ENCODE measurements at places on chromosomes 6 and 20.

GRCh38 chr20:6611911-6612605 lies 155.4 kb upstream of the BMP2 start:
- no peak for DNase-seq

DNA sequence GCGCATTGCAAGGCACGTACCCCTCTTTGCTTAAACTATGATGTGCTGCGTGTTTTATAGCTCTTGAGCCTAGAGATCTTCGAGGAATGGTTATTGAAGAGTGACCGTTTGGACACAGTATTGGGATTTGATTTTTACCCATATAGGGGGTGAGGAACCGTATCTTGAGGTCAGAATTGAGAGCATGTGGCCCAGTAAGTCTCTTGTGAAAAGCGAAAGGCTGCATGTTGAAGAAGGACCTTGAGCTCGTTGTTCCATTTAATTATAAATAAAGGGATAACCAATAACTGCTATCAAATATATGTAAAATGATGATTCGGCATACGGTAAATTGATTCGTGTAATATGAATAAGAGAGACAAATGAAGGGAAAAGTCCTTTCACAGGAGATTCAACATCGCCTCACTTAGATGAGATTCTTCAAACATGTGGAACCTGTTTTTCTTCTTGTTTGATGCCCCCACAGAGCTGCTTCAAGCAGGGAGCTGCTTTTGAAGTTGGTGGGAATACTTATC lies 66.6 kb downstream of the AKAP12 start:
- DNase-seq = no peak

- no peak for DNase-seq
Observed at GRCh38 chr20:10557685-10558084, 116.1 kb downstream of the JAG1 start.

DNA sequence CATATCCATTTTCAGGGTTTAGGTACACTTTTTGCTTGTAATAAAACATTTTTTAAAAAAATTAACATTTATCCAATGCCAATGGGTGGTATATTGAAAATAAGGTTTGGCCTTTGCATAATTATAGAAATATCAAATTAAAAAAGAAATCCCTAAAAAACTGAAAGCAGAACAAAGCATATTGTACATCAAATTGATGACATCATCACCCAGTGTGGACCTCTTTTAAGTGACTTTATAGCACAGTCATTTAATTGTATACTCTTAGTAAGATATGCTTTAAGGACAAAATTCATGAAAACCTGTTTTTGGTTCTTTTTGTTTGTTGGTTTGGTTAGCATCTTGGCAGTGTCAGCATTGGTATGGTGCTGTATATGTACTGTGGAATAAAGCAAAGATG lies 1.4 kb upstream of the EEF1E1 start:
- DNase-seq = no peak

DNA sequence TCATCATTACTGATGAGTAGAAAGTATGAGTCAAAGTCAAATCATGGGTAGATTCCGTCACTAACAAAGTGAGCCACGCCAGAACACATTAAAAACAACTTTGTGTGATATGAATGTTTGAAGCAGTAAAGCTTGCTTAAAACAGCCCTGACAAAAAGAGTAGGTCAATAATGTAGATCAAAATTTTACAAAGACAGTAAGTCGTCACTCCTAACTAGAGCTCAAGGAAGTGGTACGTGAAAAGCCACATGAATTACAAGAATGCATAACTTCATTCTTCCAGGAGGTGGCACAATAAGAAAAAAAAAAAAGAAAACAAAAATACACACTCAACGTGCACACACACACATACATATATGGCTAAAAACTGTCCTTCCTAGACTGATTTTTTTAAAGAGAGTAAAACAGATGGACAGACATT lies 69.9 kb downstream of the HACE1 start:
- no peak for DNase-seq

DNA sequence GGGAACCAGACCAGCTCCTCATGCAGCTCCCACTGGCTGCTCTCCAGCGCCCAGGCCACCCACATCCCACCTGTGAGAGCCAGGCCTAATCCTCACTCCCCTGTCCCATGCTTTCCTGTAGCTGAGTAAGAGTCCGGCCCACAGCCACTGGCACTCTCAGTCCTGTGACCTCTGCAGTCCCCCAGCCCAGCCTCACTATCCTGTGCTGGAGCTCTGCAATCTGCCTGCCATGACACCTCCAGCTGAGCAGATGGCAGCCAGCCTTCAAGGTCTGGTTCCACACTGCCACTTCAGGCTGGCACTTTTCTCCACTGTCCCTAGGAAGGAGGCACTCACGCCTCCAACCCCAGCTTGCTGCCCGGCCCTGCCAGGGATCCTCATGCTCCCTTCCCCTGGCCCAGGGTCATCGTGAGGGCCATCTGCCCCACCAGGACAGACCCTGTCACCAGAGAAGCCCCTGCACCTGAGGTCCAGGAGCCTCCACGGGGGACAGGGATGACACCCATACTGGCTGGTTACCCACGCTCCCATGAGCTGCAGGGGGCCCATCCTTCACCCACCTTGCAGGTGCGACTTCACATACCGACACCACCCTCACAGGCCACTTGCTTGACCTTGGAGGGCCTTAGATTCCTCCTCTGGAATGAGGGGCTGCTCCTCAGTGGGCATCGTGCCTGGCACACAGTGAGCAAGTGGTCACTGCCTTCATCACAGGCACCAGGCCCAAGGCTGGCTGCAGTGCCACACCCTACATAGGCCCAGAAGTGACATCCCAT lies 100.1 kb downstream of the ASXL1 start:
- no peak for DNase-seq

GRCh38 chr6:135655055-135655454 lies 157.5 kb upstream of the AHI1 start:
- DNase-seq = no peak

DNA sequence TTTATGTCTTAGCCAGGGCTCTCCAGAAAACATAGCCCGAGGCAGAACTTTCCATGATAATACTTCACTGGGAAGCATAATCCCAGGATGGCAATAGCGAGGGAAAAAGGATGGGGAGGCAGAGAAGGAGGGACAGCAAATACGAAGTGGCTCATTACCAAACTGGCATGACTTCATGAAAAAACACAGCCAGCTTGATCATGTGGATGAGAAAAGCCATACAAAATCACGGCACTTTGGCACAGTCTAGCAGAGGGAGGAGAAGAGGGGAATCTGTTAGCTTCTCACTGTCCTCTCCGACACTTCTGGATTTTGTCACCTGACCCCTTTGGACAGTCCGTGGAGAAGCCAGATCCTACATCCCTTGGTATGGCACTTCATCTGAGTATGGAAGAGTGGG lies 212.5 kb upstream of the GRIK2 start:
- no peak for DNase-seq

DNA sequence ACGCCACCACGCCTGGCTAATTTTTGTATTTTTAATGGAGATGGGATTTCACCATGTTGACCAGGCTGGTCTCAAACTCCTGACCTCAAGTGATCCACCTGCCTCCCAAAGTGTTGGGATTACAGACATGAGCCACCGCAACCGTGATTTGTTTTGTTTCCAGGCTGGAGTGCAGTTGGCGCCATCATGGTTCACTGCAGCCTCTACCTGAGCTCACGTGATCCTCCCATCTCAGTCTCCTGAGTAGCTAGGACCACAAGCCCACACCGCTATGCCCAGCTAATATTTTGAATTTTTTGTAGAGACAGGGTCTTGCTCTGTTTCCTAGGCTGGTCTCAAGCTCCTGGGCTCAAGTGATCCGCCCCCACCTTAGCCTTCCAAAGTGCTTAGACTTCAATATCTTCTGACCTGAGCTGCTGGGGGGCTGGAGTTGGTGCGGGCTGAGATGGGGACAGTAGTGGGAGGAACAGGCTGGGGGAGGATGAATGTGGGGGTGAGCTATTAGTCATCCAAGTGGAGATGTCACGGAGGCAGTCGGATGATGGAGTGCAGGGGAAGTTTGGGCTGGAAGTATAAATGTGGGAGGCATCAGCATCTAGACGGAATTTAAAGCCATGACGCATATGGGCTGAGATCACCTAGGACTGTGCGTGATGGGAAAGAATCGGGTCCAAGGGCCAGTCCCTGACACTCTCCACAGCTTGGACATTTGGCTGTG lies 23.1 kb upstream of the ZMYND8 start:
- no peak for DNase-seq
